Osteoblast (primary cell): ENCODE measurements at places on chromosomes 11 and 22. TPM values are rescaled to one million over a fixed set of nuclear protein-coding genes. Genes with fewer than 3 reads are reported as not detected.
A peak's percentile ranks its signal among the peaks of the same experiment; 100 is the strongest.

- DNase-seq: no peak
Measured at GRCh38 chr11:74006743-74007304, 2.1 kb downstream of the UCP3 start.

DNA sequence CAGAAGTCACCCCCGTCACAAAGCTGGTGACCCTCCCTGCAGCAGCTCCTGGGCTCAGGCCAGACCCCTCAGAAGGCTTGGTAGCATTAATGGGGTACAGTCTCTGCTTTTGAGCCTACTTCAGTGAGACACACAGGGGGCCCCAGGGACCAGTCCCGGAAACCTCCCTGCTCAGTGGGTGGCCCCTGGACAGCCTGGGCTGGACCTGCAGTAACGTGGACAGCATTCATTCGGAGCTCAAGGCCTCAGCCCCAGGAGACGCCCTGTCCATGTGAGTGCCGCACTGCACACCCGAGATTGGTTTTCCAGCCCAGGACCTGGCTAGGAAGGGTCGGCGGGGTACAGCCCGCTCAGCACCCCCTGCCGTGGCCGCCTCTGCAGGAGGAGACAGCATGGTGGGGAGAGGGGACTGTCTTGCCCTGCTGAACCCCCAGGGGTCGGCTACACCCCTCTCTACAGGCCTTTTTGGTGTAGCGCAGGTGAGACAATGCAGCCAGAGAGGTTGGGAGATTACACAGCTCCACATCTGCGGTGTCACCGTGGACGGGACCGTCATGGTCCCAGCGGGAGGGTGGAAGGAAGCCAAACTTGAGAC lies 83.4 kb downstream of the FBLN1 start:
- peak; percentile 66 for DNase-seq

GLB1L3 gene
- total RNA-seq: not detected in 2 replicates

CD248 gene
- 103 and 107 TPM in 2 replicates for total RNA-seq

DNA sequence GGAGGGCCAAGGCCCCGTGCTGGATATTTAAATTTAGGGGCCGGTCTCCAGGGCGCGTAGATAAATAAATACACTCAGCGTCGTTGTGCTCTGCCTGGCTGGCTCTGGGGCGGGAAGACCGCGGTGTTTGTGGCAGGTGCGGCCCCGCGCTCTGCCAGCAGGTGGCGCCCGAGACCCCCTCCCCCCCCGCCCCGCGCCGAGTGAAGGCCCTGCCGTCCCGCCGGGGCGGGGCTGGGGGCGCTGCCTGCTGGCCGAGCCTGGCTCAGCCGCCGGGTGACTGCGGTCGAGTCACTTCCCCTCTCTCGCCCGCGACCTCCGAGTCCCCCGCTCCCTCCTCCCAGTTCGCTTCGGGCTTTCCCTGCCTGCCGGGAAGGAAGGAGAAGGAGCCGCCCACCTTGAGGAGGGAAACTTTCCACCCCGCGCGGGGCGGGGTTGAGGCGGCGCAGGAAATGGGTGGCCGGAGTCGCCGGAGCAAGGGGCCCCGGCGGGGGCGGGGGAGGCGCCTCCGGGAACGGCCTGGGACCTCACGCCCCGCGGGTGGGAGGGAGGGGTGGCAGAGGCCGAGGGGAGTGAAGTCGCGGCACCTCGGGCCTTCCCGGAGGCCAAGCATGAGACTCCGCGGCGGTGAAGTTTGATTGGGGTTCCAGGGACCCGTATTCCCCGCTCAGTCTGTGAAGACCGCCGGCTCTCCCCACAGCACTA lies 1.6 kb upstream of the EHBP1L1 start:
- DNase-seq: peak; percentile 100

SMTNL1 gene
- not detected in 2 replicates for total RNA-seq

DNA sequence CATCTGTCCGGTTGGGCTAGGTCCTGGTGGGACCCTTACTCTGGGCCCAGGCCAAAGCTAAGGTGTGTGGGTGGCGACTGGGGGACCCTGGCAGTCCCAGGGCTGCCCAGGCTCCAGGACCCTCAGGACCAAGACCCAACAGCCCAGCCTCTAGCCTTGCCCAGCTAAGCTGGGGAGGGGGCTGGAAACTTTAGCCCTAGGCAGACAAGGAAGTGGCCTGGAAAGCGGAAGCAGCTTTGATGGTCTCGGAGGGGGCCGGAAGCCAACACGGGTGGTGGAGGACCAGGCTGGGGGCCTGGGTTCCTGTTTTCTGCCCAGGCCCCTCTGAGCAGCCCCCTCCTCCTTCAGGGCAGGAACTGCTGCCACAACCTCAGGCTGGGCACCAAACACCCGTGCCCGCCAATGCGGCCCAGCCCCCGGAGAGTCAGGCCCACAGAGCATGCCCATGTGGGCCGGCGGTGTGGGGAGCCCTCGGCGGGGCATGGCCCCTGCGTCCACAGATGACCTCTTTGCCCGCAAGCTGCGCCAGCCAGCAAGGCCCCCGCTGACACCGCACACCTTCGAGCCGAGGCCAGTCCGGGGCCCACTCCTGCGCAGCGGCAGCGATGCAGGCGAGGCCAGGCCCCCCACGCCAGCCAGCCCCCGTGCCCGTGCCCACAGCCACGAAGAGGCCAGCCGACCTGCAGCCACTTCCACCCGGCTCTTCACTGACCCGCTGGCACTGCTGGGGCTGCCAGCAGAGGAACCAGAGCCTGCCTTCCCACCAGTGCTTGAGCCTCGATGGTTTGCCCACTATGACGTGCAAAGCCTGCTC lies 2.8 kb downstream of the SIPA1 start:
- no peak for DNase-seq

GRCh38 chr11:92391364-92391763 lies 166.7 kb downstream of the FAT3 start:
- DNase-seq: no peak

DNA sequence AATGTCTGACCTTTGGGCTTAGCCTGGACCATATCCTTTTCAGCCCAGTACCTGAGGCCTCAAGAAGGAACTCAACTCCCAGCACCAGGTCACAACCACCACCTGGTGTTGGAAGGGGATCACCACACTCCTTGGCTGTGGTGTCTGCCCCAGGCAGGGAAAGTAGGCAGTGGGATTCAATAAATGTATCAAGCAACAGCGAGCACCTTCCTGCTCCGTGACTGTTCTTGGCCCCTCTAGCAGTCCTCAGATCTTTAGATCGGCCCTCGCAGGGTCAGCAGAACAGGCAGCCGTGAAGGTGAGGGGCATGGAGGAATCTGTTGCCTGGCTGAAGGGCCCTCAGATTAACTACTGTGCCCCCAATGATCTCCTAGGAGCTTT lies 15.9 kb downstream of the ARFGAP2 start:
- no peak for DNase-seq

DNA sequence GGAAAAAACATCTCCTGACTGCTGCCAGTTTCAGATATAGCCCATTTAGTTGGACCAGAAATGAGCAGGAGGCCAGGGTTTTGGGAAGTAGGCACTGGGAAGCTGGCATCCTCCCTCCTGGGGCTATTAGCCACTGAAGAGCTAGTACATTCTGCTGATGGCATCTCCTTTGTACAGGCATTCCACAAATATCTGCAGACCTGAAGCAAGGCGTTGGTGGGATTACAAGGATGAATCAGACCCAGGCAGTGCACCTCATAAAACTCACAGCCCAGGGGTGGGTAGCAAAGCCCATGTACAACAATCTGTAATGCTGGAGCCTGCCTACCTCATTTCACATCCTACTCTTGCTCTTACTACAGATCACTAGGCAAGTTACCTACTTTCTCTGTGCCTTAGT lies 27.5 kb upstream of the POU2AF1 start:
- no peak for DNase-seq

CCDC89 gene
- 2.9 and 4.1 TPM in 2 replicates for total RNA-seq

DNA sequence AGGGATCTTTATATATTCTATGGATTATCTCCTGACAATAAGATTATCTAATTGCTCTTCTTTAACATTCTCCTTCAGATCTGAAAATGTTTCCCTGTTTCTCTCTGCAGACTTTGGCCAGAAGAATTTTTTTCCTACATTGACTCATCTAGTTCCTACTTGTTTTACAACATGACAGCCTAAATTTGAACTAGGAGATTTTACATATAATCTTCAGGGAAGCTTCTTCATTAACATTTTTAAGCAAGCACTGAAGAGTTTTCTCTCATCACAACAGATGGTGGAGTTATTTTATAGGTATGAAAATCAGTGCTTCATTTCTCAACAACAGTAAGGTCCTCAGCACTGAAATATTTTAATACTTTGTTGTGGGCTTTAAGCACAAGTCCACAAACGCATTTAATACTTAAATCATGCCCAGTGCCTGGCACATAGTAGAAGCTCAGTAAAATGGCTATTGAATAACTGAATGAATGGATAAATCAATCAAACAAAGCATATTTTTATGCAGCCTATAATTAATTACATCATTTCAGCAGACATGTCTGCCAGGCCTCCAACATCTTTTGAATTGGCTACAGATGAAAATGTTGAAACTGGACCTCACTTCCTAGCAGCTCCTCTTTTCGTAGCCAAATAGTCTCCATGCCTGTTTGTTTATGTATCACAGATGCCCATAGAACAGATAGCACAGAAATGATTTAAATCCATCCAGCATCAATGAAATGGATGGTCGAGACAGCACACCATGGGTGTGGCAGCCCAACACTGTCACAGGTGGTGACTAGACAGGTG lies 117.3 kb upstream of the POU2AF2 start:
- no peak for DNase-seq

LGALS12 gene
- under 0.01 TPM in 1 of 2 replicates, not detected in the other for total RNA-seq

OR4A16 gene
- total RNA-seq: not detected in 2 replicates

- DNase-seq: no peak
Measured at GRCh38 chr11:114909866-114910265, 231.5 kb downstream of the NXPE2 start.

RBMXL2 gene
- not detected in 2 replicates for total RNA-seq

DNA sequence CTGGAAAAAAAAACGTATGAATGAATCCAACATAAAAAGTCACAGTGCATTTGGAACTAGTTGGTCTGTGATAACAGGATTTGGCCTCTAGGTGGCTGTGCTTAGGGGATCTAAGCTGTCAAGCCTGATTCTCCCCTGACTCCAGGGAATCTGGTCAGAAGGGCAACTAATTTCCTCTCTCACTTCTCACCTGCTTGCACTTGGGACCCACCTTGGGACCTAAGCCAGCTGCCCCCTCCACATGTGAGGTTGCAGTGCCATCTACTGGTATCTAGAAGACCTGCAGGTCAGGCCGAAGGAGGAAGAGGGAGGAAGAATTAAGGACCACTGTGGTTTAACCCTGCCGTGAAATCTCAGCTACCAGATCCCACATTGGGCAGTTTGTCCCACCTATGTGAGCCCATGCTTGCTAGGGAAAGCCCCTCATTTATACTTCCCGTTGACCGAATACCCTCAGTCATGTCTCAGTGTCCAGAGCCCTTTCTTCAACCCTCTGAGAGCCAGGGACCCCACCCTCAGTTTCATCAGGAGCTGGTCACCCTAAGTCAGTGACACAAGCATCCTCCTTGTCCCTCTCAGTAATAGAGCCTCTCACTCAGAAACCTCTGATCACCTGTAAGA lies 33.2 kb upstream of the CAVIN3 start:
- DNase-seq: peak; percentile 27

FAT3 gene
- 2.2 and 3.5 TPM in 2 replicates for total RNA-seq

APOBEC3H gene
- not detected in 2 replicates for total RNA-seq

- DNase-seq: peak; percentile 75
Measured at GRCh38 chr22:27751277-27752070, 50.1 kb downstream of the MN1 start.

GRCh38 chr11:12122083-12122482 lies 11.7 kb downstream of the MICAL2 start:
- DNase-seq: no peak

LRRC51 gene
- total RNA-seq: 5.1 and 6.2 TPM in 2 replicates

TEF gene
- 17.4 and 18.3 TPM in 2 replicates for total RNA-seq

DNA sequence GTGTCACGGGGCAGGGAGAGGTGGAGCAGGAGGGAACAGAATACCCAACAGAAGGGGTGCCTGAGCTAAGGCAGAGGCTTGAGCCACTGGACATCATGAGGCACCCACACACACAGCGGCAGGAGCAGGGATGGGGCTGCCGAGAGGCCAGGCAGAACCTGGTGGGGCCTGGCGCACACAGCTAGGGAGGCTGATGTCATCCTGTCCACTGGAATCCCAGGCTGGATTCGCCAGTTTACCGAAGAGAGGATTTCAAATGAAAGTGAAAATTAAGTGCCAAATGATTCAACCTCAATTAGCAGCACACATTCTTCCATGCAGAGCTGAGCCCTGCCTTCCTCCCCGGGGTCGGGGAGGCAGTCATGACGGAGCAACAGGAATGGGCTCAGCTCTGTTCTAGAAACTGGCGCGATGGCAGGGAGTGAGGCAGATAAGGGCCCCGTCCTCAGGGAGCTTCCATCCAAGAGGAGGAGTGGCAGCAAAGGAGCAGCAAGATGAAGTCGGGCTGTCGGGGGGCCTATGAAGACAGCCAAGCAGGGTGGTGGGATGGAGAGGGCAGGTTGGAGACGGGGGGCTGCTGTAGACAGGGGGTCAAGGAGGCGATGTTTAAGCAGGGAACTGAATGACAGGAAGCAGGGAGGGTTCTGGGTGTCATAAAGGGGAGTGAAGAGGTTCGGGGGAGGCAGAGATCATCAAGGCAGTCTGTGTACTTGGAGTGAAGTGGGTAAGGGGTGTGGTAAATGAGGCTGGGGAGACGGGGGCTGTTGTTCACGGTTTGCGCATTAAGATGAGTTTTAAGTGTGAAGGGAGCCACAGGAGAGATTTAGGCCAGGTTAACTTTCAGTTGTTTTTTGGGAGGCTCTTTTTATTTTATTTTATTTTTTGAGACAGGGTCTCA lies 6.4 kb downstream of the RAC2 start:
- peak; percentile 80 for DNase-seq

- peak; percentile 79 for DNase-seq
Measured at GRCh38 chr22:16917144-16918003, 90.6 kb downstream of the GAB4 start.

OLFML1 gene
- total RNA-seq: 20.3 and 33.0 TPM in 2 replicates

GRCh38 chr11:82842019-82842418 lies 58.2 kb downstream of the PRCP start:
- DNase-seq: peak; percentile 10

- DNase-seq: no peak
Measured at GRCh38 chr11:116600930-116601329, 171.9 kb downstream of the BUD13 start.

- DNase-seq: no peak
Measured at GRCh38 chr22:28506150-28506535, 173.5 kb downstream of the TTC28 start.

RRM1 gene
- 63.6 and 65.1 TPM in 2 replicates for total RNA-seq

DNA sequence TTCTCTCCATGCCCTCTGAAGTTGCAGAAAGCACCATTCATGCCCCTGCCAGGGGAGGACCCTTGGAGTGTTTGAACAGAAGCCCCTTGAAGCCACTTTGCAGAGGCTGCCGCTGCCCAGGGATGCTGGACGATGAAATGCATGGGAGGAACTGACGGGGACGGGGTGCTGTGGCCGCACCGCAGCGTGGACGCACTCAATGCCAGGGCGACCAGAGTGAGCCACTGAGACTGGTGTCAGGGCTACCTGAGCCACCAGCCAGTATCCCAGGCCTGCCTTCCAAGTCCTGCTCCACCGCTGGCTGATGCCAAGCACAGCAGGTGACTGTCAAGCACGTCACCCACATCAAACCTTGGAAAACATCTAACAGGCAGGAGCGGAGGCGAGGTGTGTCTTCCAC lies 17.6 kb downstream of the PHF21B start:
- peak; percentile 73 for DNase-seq

MS4A14 gene
- total RNA-seq: not detected in 2 replicates

GRCh38 chr11:32213223-32213622 lies 122.3 kb downstream of the RCN1 start:
- DNase-seq: peak; percentile 75

TAGLN gene
- total RNA-seq: 3,614 and 3,853 TPM in 2 replicates

NOX4 gene
- 1.8 TPM in 2 replicates for total RNA-seq

- DNase-seq: no peak
Measured at GRCh38 chr11:133940034-133940433, 16.7 kb downstream of the IGSF9B start.

GRCh38 chr22:22318723-22319465 lies 74.3 kb downstream of the VPREB1 start:
- peak; percentile 29 for DNase-seq

GRCh38 chr11:114070464-114071139 lies 11.1 kb downstream of the ZBTB16 start:
- DNase-seq: no peak

NXPE2 gene
- total RNA-seq: under 0.01 and 0.29 TPM in 2 replicates
